ENCODE measurements at places on chromosomes 13 and 19. TPM values are rescaled to one million over a fixed set of nuclear protein-coding genes. Genes with fewer than 3 reads are reported as not detected.

Gene RGS9BP
- 0.72 TPM for total RNA-seq

Gene SIGLEC12
- not detected for total RNA-seq

Gene IRGC
- total RNA-seq: not detected

Gene ZSCAN4
- not detected for total RNA-seq

Gene CEACAM16
- not detected for total RNA-seq

Gene GAPDHS
- not detected for total RNA-seq

Gene CHAMP1
- 18.8 TPM for total RNA-seq

Gene SIGLEC8
- total RNA-seq: not detected

Gene CILP2
- total RNA-seq: 0.41 TPM

Gene NBEA
- total RNA-seq: 2.6 TPM

Gene KLK3
- not detected for total RNA-seq

Gene AP1M2
- total RNA-seq: not detected

Gene BCKDHA
- 13.8 TPM for total RNA-seq

Gene LILRA6
- 0.13 TPM for total RNA-seq

Gene PCDH20
- not detected for total RNA-seq

Gene ATP11A
- 57.1 TPM for total RNA-seq

Gene SNRNP70
- 406 TPM for total RNA-seq

Gene USHBP1
- total RNA-seq: 0.61 TPM

Gene ICAM4
- 0.76 TPM for total RNA-seq

Gene PAF1
- total RNA-seq: 43.3 TPM

Gene ZNF430
- total RNA-seq: 45.2 TPM

Gene ZNF723
- not detected for total RNA-seq

Gene CDX2
- total RNA-seq: not detected

Gene TNFSF13B
- total RNA-seq: 18.3 TPM

Gene CD22
- 6.6 TPM for total RNA-seq

Gene FAM216B
- not detected for total RNA-seq

Gene OR4F17
- total RNA-seq: not detected

Gene CATSPERD
- total RNA-seq: not detected

Gene PRR19
- total RNA-seq: not detected

Gene ADAT3
- 6.5 TPM for total RNA-seq

Gene THAP8
- total RNA-seq: 7.6 TPM

Gene CYP2F1
- total RNA-seq: not detected

Gene PEAK3
- 0.49 TPM for total RNA-seq

Gene UNC13A
- 0.18 TPM for total RNA-seq

Gene PRTN3
- total RNA-seq: not detected

Gene ZNF222
- total RNA-seq: 4.2 TPM

Gene CEBPG
- total RNA-seq: 15.9 TPM

Gene MCEMP1
- not detected for total RNA-seq

Gene RYR1
- total RNA-seq: 2.9 TPM

Gene GRIK5
- 0.26 TPM for total RNA-seq

Gene SLC25A41
- total RNA-seq: 0.33 TPM

Gene PALM
- total RNA-seq: 0.30 TPM

Gene ETV2
- 0.67 TPM for total RNA-seq

Gene ZNF528
- total RNA-seq: 18.7 TPM
